ENCODE measurements at places on chromosomes 5 and 9.
A peak's percentile ranks its signal among the peaks of the same experiment; 100 is the strongest.

- DNase-seq = no peak
Observed at GRCh38 chr5:128403333-128403732, 134.7 kb downstream of the FBN2 start.

DNA sequence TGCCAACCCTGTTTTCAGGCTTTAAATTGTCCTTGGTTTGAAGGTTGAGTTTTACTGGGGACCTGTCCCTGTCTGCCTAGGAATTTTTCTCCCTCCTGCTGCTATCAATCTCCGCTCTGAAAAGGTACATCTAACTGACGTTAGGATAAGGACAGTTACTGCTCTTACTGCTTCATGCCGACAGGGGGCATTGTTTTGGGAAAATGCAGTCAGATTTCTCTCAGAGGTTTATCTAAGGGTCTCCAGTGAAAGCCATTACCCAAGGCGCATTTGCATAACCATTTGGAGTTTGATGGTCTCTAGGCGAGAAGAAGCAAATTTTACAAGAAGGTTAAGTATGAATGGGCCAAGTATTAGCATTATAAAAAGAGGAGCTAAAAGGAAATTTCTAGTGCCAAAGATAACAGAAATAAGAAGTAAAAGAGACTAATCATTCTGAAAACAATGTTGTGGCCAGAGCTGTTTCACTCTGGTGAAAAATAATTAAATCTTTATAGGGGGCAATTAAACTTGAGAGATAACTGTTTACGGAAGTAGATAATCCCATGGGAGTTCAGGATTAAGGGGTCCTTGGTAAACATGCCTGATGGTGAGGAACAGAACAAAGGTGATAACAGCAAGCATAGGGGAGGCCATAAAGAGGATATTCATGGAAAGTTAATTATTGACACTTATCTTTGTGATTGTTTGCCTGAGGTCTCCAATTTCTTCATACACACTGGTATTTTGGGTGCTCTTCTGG lies 605.0 kb downstream of the MTRR start:
- DNase-seq = no peak

DNA sequence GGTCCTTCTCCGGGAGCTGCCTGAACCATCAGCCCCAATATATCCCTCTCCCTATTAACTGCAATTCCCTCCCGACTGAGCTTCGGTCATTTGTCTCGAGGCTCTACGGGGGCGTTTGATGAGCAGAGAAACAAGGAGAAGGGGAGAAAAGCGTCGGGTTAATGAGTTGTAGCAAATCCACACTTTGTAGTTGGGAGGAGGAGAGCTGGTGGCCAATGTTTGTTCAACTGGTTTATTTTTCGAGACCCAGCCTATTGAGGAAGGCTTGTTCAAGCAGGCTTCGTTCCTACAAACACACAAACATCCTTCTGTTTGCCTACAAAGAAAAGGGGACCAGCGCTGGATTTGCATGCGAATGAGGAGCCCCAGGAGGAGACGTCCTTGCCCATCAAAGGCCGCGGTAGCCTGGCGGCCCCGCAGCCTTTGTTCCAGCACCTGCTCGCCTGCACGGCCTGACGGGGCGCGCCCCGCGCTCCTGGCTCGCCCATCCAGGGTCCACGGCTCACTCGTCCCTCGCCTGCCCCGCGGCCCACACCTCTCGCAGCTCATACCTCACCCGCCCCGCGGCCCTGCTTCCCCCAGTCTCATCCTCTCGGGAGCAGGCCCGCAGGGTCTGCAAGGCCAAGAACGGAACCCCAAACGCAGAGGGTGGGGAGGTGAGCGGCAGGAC lies 4.6 kb downstream of the FOXD1 start:
- DNase-seq = no peak

DNA sequence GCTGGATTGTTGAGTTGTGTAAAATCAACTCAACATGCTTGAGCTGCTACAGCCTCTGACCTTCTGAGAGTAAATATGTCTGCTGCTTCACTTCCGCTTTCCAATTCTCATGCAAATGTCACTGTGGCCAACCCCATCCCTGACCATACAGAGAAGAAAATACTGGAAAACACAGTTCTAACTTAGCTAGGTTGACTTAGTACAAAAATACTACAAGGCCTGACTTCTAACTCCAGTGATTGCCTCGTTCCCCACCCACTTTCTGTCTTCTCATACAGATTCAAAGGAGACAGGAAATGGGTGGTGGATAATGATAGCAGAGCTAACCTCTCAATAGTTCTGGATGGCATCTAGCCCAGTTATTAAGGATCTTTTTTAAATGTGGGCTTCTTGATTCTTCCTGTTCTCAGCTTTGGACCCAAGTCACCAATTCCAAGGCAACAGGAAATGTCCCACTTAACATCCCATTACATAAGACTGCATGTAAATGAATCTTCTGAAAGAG lies 226.6 kb upstream of the SLC24A2 start:
- peak; percentile 3 for DNase-seq

GRCh38 chr5:36605241-36605640 lies 1.2 kb upstream of the SLC1A3 start:
- DNase-seq = no peak

GRCh38 chr9:127868278-127868902 lies 9.1 kb downstream of the AK1 start:
- no peak for DNase-seq

DNA sequence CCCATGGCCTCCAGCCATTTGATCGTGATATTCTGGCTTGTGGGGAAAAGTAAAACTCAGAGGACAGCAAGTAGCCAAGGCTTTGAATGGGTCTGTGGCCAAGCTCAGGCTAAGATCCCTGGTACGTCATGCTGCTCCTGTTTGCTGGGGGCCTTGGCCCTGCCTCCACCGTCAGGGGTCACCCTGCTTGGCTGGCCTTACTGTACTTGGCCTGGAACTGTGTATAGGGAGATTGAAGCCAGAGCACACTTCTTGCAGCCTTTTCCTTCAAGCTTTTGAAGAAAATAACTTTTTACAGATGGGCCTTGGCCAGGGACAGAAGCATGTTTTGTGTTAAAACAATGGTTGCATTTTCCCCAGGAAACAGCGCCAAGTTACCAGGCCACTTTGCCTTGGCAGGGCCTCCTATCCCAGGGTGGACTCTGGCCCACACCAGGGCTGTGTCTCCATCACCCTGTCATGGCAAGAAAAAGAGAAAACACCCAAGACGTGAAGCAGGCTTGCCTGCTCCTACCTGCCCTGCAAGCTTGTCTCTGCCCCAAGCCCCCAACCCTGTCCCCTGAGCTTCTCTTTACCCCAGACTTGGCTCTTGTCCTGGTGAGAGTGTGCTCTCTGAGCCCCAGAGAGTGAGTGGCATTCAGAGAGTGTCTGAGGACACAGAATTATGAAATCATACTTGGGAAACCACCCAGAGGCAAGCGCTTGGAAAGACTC lies 286.9 kb downstream of the GADD45G start:
- DNase-seq = no peak

- no peak for DNase-seq
Observed at GRCh38 chr5:174625591-174626350, 98.6 kb upstream of the MSX2 start.

DNA sequence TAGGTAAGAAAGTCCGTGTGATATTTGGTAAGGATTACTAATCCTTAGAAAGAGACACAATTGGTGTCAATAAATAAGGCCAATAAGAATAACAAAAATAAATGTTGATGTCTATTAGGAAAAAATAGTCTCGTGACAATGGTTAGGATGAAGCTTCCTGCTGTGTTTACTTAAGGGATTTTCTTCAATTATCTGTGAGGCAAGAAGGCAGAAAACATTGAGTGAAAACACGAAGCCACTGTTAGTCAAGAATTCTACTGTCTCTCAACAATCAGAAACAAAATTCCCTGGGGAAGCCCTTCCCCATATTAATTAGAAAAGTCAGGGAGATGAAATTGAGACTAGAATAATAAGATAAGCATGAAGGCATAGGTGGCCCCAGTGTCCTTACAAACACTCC lies 149.0 kb downstream of the SYK start:
- no peak for DNase-seq

GRCh38 chr9:81620002-81620390 lies 69.4 kb downstream of the TLE1 start:
- DNase-seq = peak; percentile 63

Data from thymus (tissue), 14 donors.